ENCODE measurements at places on chromosomes 4 and X. TPM values are rescaled to one million over a fixed set of nuclear protein-coding genes. Genes with fewer than 3 reads are reported as not detected.

- H3K36me3 ChIP-seq = no peaks in the 10 kb centered on the region
- H3K27me3 ChIP-seq = no peaks in the 10 kb centered on the region
- no peak for DNase-seq
- no peak overlapping the region for H3K4me3 ChIP-seq
- H3K4me1 ChIP-seq = no peaks in the 10 kb centered on the region
Observed at GRCh38 chr4:172202480-172203076, 389.4 kb downstream of the GALNTL6 start.

DNA sequence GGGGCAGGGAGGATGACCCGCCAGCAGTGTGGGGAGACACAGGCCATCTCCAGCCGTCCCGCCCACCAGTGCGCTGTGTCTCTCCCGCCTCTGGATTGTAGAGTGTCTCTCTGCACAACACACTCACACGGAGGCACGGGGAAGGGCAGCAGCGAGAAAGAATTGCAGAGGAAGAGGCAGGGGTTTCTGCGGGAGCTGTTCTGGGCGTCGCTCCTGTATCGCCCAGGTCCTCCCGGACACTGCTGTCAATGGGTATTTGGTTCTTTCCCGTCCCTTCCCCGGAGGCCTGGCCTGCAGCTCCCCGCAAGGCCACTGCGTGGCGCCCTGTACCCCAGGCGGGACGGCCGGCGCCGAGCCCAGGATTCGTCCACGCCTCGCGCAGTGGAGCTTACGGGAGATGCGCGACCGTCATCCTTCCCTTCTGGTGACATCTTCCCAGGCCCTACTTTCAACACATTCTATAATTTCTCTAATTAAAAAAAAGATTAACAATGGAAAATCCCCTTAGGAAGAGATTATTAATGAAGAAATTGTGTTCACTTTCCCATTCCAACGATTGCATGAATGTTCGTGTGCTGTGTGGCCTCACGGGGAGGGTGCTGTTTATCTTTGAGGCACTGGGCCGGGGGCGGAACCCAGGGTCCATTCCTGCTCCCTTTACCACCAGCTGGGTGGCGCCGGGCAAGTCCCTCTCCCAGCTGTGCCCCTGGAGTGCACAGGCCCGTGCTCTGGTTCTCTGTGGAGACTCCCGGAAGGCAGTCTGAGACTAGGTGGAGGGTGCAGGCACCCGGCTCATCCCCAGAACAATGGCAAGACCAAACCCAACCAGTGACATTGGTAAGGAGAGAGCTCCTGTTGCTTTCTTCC is 95.7 kb downstream of the CPZ start:
- H3K36me3 ChIP-seq = no peaks in the 10 kb centered on the region
- H3K27ac ChIP-seq = no peak overlapping the region
- no peaks in the 10 kb centered on the region for H3K27me3 ChIP-seq
- H3K4me1 ChIP-seq = no peaks in the 10 kb centered on the region

- no peak for DNase-seq
Observed at GRCh38 chr4:88822034-88822789, 124.6 kb upstream of the NAP1L5 start.

The PABPC5 gene
- total RNA-seq = not detected

GRCh38 chr4:182968917-182969650 is 51.9 kb upstream of the DCTD start:
- no peak overlapping the region for H3K4me3 ChIP-seq
- no peaks in the 10 kb centered on the region for H3K4me1 ChIP-seq
- DNase-seq = no peak

- no peaks in the 10 kb centered on the region for H3K36me3 ChIP-seq
- DNase-seq = no peak
- H3K4me1 ChIP-seq = no peaks in the 10 kb centered on the region
Observed at GRCh38 chr4:70746179-70746839, 24.5 kb downstream of the RUFY3 start.

The HERC3 gene
- 124 TPM for total RNA-seq

The CFAP47 gene
- total RNA-seq = not detected

DNA sequence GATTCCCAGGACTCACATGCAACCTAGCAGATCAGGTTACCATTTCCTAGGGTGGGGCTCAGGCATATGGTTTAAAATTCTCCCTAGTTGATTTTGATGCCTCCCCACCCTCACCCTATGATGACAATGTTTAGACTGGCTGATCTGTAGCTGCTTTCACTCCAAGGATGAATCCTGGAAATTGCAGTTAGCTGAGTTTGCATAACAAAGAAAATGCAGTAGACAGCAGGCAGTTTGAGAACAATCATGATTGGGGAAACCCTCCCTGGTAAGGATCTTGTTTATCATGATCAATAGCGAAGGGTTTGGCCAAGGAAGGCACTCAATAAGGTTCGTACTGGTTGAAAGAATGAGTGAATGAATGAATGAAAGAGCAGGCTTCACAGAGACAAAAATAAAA is 2.1 kb downstream of the ZNF518B start:
- DNase-seq = no peak
- H3K4me3 ChIP-seq = no peak overlapping the region
- H3K36me3 ChIP-seq = peaks cover 13% of the 10 kb centered on the region
- H3K27me3 ChIP-seq = no peaks in the 10 kb centered on the region

DNA sequence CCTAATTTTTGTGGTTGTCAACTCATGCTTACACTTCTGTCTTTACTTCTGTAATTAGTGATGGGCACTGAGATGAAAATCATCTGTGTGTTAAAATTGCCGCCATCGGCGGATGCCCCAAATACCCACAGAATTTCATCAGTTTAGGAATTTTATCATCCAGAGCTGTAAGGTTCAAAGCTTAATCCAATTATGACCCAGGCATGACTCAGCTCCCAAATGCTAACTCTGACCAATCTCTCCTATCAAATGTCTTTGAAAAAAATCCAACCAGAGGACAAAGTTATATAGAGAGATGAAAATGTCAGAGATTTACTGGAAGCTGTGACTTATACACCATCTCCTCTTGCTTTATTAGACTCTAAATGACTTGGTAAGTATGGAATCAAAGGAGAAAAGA is 1048.7 kb upstream of the PRKX start:
- no peak for DNase-seq
- H3K27ac ChIP-seq = no peak overlapping the region
- no peaks in the 10 kb centered on the region for H3K27me3 ChIP-seq
- no peaks in the 10 kb centered on the region for H3K36me3 ChIP-seq
- no peaks in the 10 kb centered on the region for H3K4me1 ChIP-seq

- no peak for DNase-seq
- no peak overlapping the region for H3K27ac ChIP-seq
- H3K4me3 ChIP-seq = no peak overlapping the region
- H3K4me1 ChIP-seq = peaks cover 9% of the 10 kb centered on the region
- no peaks in the 10 kb centered on the region for H3K27me3 ChIP-seq
Observed at GRCh38 chr4:152700151-152700550, 20.4 kb upstream of the TMEM154 start.

- no peaks in the 10 kb centered on the region for H3K36me3 ChIP-seq
- H3K27ac ChIP-seq = no peak overlapping the region
- DNase-seq = no peak
- no peak overlapping the region for H3K4me3 ChIP-seq
- H3K4me1 ChIP-seq = no peaks in the 10 kb centered on the region
Observed at GRCh38 chrX:71998836-71999509, 88.3 kb downstream of the NHSL2 start.

The CT45A2 gene
- not detected for total RNA-seq

DNA sequence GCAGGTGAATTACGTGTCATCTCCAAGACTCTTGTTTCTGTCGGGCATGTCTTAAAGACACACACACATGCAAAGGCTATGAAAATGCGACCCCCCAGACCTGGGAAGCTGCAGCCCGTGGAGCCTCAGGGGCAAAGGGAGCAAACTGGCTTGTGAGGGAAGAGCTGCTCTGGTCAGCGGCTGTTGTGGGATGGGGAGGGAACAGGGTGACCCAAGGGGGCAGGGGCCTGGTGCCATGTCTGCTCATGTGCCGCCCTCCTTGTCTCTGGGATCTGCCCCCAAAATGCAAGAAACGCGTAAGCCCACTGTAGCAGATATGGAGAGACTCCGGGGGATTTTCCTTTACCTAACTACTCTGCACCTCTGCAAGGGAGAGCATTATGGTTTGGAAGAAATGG is 92.4 kb downstream of the PHKA2 start:
- no peaks in the 10 kb centered on the region for H3K27me3 ChIP-seq
- no peak overlapping the region for H3K4me3 ChIP-seq
- no peaks in the 10 kb centered on the region for H3K4me1 ChIP-seq
- no peak for DNase-seq
- H3K36me3 ChIP-seq = no peaks in the 10 kb centered on the region

- H3K4me1 ChIP-seq = no peaks in the 10 kb centered on the region
- DNase-seq = no peak
- H3K4me3 ChIP-seq = no peak overlapping the region
- H3K27ac ChIP-seq = no peak overlapping the region
Observed at GRCh38 chr4:123088501-123088900, 166.1 kb upstream of the NUDT6 start.

GRCh38 chrX:48785540-48786214 is 713 bp upstream of the GATA1 start:
- H3K4me3 ChIP-seq = no peak overlapping the region
- no peaks in the 10 kb centered on the region for H3K4me1 ChIP-seq
- H3K36me3 ChIP-seq = no peaks in the 10 kb centered on the region
- H3K27ac ChIP-seq = no peak overlapping the region

The UTP14A gene
- total RNA-seq = 11.3 TPM

DNA sequence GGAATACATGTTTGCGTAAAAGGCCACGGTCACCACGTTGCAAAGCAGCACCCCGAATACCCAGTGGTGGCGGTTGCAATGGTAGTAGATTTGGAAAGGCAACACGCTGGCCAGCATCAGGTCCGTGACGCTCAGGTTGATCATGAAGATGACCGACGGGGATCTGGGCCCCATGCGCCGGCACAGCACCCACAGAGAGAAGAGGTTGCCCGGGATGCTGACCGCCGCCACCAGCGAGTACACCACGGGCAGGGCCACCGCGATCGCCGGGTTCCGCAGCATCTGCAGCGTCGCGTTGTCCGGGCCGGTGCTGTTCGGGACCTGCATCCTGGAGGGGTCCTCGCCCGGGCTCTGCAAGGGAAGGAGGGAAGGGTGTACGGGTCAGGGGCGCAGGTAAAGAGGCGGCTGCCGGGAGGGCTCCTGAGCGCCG is 13.5 kb upstream of the ASMTL start:
- H3K4me3 ChIP-seq = no peak overlapping the region
- peaks cover 3% of the 10 kb centered on the region for H3K36me3 ChIP-seq
- peaks cover 74% of the 10 kb centered on the region for H3K4me1 ChIP-seq
- no peaks in the 10 kb centered on the region for H3K27me3 ChIP-seq
- peak overlapping the region; percentile 60 for H3K27ac ChIP-seq
- DNase-seq = no peak

- peak within 1 kb of the TSS; percentile 67 for H3K27ac ChIP-seq
- H3K4me1 ChIP-seq = peaks cover 8% of the 10 kb centered on the region
- H3K4me3 ChIP-seq = peak within 1 kb of the TSS; percentile 82
- H3K27me3 ChIP-seq = no peaks in the 10 kb centered on the region
- peak; percentile 95 for DNase-seq
- no peaks in the 10 kb centered on the region for H3K36me3 ChIP-seq
Observed at GRCh38 chr4:6269616-6270511, at the start of gene WFS1. Gene WFS1 (plus strand): TSS chr4:6269850. CDS start chr4:6277456, 7,606 bp downstream.

The IRAK1 gene
- 120 TPM for total RNA-seq

GRCh38 chr4:99714179-99714578 is 56.6 kb upstream of the C4orf54 start:
- no peaks in the 10 kb centered on the region for H3K27me3 ChIP-seq
- no peak overlapping the region for H3K27ac ChIP-seq
- H3K4me3 ChIP-seq = no peak overlapping the region

DNA sequence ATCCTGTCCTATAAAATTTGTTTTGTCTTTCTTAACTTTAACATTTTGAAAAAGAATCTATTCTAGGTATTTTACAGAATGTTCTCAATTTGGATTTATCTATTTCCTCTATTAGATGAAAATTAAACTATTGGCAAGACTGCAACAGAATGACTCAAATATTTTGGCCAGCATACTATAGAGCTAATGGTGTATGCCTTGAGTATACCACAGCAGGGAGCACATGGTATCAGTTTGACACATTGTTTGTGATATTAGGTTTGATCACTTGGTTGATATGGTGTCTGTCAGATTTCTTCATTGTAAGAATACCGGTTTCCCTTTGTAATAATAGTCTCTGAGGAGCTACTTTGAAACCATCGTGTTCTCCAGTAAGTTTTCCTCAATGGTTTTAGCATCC is 87.8 kb upstream of the NPNT start:
- H3K27ac ChIP-seq = no peak overlapping the region
- no peak for DNase-seq
- H3K27me3 ChIP-seq = no peaks in the 10 kb centered on the region

DNA sequence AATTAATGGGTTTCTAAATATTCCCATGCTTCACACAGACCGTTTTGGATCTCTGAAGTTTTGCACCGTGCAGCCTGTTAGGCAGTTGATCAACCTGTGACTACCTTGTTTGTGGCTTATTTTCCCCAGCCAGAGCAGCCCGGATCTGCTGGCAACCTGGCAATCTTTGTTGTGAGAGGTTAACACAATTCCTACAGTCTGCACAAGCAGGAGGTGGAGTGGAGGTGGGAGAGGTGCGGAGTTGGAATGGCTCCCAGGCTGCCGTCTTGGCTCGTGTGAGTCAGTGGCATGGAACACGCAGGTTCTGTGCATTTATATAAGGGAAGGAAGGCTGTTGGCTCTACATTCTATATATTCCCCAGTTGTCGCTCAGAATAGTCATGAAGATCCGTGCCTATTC is 70.9 kb upstream of the STOX2 start:
- no peak for DNase-seq
- no peaks in the 10 kb centered on the region for H3K27me3 ChIP-seq
- no peak overlapping the region for H3K27ac ChIP-seq
- no peak overlapping the region for H3K4me3 ChIP-seq
- H3K36me3 ChIP-seq = no peaks in the 10 kb centered on the region
- H3K4me1 ChIP-seq = peaks cover 7% of the 10 kb centered on the region

GRCh38 chr4:2280531-2281300 is 18.8 kb upstream of the MXD4 start:
- DNase-seq = no peak
- H3K4me3 ChIP-seq = peak overlapping the region; percentile 33
- peaks cover 34% of the 10 kb centered on the region for H3K4me1 ChIP-seq
- H3K27me3 ChIP-seq = no peaks in the 10 kb centered on the region
- H3K27ac ChIP-seq = peak overlapping the region; percentile 81

DNA sequence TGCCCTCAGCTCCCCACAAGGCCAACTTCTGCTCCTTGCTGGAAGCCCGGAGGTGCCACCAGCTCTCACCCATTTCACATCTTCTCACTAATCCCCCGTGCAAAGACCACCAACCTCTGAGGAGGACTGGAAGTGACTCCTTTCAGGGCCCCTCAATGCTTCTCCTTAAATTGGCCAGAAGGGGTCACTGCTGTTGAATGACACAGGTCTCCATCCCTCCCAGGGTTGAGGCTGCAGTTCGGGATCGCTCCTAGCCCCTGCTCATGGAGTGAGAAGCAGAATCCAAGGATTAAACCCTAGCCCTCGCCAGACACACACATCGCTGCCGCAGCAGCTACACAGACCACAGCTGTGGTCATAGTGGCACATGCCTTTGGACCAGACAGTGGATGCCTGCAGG is 279.5 kb upstream of the TAPT1 start:
- H3K4me3 ChIP-seq = no peak overlapping the region
- DNase-seq = no peak

- no peaks in the 10 kb centered on the region for H3K36me3 ChIP-seq
- no peak overlapping the region for H3K4me3 ChIP-seq
- no peak overlapping the region for H3K27ac ChIP-seq
Observed at GRCh38 chrX:154710309-154710708, 40.6 kb downstream of the GAB3 start.

GRCh38 chr4:26510334-26510964 is 20.2 kb upstream of the CCKAR start:
- DNase-seq = no peak
- H3K4me3 ChIP-seq = no peak overlapping the region
- no peaks in the 10 kb centered on the region for H3K27me3 ChIP-seq
- H3K4me1 ChIP-seq = no peaks in the 10 kb centered on the region

Data from naive thymus-derived CD4-positive, alpha-beta T cell (primary cell).